CD4-positive, alpha-beta T cell treated with Interleukin-4 for 1 hour (primary cell): ENCODE measurements at places on chromosomes 4 and X.

DNA sequence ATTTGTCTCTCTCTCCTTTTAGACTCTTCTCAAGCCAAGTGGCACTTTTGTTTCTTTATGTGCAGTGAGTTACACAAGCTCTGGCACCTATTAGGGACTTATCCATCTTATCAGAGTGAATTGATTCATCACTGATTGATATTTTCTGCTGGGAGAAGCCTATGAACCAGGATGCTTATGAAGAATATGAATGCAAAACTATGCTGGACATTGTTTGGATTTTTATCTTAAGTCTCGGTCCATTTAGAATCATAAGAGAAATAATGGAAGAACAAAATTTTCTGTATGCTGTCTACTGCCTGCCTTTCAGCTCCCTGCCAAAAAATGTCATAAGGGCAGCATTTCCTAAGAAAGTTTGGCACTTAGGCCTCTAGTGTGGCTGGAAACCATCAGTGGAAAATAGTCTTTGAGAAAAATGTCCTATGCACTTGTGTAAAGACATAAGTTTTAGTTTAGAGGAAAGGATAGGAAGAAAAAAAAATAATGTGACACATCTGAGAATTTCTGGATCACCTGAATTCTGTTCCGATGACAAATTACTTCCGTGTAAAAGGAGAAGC is 365.7 kb upstream of the MAD2L1 start:
- DNase-seq, result no peak

GRCh38 chrX:112760697-112761096 is 79.9 kb downstream of the AMOT start:
- DNase-seq, result no peak

GRCh38 chr4:23741681-23742191 is 148.1 kb downstream of the PPARGC1A start:
- no peak for DNase-seq

DNA sequence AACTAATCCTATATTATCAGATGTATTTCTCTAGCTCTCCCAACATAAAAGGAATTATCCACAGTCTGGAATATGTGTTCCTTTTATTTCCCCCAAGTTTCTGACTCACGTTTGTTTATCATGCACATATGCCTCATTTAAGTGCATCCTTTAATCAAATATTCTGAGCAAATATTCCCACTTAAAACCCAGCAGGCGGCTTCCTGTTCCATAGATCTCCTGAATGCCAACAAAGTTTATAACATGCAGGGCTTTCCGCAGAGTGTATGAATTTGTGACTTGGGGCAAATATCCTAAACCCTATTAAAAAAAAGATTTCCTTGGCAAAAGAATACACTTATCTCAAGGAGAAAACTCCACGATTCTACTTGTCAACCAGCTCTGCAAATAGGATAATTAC is 16.9 kb downstream of the GLRA2 start:
- no peak for DNase-seq

DNA sequence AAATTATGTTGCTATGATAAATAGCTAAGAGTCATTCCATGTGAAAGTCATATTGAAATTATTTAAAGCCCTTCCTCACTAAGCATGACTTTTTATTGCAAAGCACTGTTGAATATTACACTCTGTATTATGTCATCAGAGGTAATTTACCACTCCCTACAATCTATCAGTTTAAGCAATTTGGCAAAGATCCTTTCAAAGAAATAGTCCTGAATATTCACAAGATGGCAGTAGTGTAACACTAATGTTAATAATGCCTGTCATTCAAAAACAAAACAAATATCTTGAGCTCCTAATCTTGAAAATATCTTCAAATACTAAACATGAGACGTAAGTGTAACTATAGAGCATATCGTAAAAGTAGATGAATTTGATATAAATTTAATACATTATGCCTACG is 208.6 kb upstream of the TECRL start:
- no peak for DNase-seq

DNA sequence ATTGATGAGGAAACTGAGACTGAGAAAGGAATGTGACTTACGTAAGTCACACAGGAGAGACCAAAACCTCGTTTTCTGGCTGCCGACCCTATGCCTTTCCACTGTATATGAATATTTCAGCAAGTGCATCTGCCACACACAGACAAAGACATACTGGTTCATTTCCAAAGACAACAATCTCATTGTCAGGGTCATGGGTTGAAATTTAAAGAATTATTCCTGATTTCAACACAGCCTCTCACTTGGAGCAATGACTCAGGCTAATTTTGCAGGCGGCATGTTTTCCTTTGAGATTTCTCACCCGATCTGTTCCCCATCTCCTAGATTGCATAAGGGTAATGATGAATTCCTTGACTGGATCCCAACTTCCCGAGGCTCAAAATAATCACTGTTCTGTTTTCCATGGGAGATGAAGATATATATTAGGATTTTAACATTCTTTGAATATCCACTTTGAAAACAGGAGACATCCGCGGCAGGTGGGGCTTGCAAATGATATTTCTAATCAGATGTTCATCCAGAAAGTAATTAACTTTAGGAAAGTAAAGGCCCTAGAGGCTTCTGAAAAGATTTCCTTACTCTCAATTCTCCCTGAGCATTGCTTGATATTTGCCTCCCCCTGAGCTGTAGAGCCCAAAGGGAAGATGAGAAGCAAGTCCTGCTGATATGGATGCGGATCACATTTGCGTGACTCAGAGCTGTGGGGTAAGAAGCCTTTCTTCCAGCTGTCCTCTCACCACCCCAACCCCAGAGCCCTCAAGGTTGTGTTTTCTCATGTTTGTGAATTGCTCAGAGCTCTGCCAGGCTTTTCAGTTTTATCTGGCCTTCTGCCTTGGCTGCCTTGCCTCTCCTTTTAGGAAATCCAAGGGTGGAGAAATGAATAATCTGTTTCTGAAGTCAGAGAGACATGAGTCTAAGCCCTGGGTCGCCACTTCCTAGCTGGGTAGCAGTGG is 361.1 kb upstream of the BOD1L1 start:
- DNase-seq, result no peak

DNA sequence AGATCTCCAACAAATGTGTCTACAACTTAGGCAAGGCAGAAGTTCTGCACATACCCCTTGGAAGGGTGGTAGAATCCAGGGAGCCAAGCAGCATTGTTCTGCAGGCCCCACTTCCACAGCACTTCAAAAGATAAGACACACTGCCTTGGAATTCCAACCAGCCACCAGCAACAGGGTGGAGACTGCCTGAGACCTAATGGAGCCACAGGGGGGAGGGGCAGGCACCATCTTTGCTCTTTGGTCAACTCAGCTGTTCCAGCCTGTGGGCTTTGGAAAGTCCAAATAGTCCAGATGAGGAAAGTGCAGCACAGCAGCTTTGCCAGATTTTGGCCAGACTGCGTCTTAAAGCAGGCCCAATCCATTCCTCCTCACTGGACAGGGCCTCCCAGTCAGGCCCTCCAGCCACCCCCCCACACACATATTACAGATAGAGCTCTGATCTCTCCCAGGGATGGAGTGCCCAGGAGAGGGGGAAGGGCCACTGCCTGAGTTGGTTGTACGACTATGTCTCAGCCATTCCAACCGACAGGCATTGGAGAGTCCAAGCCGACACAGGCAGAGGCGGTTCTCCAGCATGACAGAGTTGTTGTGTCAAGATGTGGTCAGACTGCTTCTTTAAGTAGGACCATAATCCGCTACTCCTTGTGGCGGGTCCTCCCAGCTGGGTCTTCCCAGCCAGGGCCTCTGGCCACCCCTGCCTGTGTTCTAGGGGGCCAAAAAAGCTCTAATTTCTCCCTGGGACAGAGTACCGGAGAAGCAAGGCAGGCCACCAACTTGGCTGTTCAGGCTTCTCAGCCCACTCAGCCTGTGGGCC is 42.5 kb upstream of the ANTXR2 start:
- no peak for DNase-seq

- DNase-seq, result no peak
These were observed 35.5 kb downstream of the OFD1 start for GRCh38 chrX:13770013-13770535.

GRCh38 chr4:21765810-21766407 is 182.7 kb downstream of the KCNIP4 start:
- no peak for DNase-seq

GRCh38 chr4:169621731-169622492 is 1.5 kb downstream of the CLCN3 start:
- peak; percentile 72 for DNase-seq

DNA sequence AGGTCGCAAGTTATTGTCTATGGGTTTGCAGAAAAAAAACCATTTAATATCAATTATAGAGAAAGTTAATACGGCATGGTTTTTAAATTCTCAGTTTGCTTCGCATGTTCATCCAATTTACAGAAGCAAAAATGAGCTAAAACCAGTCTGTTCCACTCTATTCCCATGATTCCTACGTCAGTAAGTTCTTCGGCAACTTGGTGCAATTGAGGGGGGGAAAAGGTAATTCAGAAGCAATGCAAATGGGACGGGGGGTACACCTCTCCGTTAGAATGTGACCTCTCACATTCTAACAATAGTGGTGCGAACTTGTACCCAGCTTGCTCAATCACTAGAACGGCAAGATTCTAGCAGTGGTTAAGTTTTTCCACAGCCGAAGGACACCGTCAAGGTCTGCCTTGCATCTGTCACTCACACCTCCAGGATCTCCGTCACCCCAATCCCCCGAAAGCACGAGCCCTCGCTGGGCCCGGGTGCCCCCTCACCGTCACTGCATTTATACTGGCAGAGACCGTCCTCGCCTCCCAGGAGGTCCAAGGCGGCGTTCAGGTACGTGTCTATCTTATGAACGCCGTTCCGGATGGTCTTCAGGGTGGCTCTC is 653 bp downstream of the PLA2G12A start:
- no peak for DNase-seq

- DNase-seq, result no peak
These were observed 69.2 kb upstream of the ZCCHC13 start for GRCh38 chrX:74234818-74235217.

DNA sequence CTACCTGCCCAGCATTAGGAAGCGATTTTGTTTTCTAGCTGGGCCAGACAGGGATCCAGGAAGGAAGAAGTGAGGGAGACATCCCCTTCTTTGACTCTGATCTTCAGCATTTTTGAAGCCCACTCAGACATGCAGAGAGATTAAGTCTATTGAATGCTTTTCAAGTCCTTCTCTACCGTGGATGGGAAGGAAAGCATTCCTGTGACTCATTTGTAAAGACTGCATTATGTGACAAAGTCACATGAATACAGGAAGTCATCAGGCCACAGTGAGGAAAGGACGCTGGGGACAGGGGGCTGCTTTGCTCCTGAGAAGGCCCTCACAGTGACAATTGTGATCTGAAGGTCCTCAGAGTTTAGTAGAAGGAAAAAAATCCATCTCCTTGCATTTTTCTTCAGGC is 67.4 kb upstream of the GBA3 start:
- no peak for DNase-seq

GRCh38 chrX:80120335-80120734 is 105.8 kb downstream of the TBX22 start:
- DNase-seq, result no peak

GRCh38 chr4:76058888-76059426 is 15.6 kb upstream of the ART3 start:
- no peak for DNase-seq

DNA sequence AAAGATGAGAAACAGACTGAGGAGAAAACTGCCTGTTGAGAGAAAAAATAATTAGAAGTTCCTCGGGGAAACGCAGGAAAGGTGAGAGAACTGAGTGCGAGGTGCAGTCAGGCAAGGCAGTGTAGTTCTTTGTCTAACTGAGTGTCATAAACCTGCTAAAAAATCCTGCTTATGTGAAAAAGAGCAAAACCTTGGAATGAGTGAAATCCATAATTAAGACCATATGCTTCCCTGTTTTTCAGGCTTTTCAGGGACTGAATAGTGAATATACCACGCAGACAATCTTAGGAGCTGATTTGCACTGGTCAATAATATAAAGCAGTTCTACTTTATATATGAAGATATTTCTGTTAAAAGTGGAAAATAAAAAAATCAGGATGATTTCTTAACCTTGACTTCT is 104.9 kb downstream of the RASGEF1B start:
- no peak for DNase-seq

DNA sequence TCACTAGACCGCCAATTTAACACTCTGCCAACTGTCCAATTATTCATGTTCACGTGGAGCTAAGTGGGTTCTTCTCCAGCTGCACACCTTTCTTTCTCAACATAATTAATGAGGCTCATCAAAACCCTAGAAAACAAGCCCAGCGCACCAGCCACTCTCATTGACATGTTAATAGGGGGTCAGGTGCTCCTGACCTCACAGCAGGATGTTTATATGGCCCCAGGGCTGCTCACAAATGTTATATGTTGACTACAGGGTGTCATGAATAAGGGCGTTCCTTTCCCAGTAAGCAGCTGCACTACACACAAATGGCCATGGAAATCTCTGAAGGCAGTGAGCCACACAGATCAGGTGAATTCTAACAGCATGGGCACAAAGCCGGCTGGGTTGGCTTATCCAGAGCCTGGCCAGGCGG is 209.8 kb downstream of the MGST2 start:
- DNase-seq, result no peak

GRCh38 chr4:133775881-133776280 is 425.7 kb downstream of the PABPC4L start:
- no peak for DNase-seq

- no peak for DNase-seq
These were observed 251.5 kb downstream of the RASL11B start for GRCh38 chr4:53113431-53114225.
